Fibroblast of lung (primary cell): ENCODE measurements at places on chromosomes 11 and 22.

DNA sequence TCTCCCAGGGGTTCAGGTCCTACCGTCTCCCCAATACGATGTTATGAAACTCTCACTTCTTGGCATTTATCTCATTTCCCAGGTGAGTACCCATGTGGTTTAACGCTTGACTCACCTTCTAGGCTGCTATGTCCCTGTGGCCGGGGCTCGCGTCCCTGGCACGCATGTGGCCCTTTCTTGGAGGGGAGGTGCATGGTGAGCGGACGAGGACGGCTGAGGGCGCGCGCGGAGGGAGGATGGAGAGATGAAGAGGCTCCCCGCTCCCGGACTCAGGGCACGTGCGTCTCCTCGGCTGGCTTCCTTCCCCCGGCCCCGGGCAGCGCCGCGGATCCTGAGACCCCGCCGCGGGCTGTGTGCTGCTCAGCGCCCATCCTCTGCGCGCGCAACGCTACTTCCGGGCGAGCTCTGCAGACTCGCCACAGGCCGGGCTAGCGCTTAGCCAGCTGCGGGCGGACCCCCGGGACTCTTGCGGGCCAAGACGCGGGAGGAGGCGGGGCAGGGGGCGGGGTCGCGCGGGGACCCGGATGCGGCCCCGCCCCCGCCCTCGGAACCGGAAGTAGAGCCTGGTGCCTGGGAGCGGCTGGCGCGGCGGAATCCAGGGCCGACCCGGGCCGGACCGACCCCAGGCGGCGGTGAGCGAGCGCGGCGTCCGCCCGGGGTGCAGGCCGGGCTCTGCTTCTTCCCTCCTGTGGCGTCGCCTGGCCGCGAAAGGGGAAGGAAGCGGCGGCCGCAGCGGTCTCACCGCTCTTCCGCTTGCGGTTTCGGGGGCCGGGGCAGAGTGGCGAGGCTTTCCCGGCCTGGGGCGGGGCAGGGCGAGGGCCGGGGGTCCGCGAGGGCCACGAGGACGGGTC, at the start of gene CTTN:
Gene CTTN (plus strand): TSS at position 547 of the 851 bp plus-strand sequence. CDS start 8,769 bp downstream, outside the sequence.
- peak; percentile 84 for DNase-seq

GRCh38 chr22:26618455-26618854, 628 bp upstream of the CRYBB1 start:
- DNase-seq: no peak

GRCh38 chr11:110903830-110904229, 191.6 kb upstream of the ARHGAP20 start:
- peak; percentile 87 for DNase-seq

DNA sequence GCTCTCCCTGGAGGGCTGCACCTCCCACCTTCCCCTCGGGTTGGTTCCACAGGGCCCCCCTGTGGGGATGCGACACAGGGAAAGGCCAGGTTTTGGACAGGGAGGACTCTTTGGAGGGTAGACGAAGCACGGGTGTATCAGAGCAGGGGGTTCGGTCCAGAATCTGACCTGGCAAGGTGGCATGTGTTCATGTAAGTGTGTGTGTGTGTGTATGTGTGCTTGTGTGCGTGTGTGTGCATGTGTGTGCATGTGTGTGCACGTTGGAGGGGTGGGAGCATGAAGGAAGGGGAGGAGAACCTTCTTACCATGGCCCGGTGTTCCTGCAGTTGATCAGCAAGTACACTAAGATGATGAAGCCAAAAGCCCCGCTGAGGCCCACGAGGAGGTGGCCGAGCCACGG, 14.7 kb downstream of the IL2RB start:
- no peak for DNase-seq

DNA sequence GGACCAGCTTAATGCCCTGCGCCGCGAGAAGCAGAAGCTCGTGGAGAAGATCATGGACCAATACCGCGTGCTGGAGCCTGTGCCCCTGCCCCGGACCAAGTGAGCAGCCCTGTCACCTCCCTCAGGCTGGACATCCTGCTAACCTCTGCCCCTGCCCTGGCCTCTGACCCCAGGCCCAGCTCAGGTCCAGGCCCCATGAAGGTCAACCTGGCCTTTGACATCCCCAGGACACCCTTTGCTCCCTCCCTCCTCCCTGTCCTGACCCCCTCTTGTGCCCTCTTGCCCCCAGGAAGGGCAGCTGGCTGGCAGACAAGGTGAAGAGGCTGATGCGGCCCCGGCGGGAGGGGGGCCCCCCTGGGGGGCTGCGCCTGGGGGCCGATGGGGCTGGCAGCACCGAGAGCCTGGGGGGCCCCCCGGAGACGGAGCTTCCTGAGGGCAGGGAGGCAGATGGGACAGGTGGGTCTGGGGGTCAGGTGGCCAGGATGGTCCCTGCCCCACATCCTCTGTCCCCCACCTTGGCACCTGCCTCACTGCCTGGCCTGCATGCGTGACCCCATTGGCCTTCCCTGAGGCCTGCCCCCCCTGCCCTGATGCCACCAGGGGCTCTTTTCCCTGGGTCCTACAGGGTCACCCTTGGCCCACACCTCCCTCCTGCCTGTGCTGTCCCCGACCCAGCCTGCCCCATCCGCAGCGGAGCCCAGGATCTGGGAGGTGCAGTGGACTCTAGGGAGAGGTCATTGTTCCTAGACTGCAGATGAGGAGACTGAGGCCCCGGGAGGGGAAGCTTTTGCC, 5.1 kb upstream of the RPS6KA4 start:
- no peak for DNase-seq

- DNase-seq: peak; percentile 22
These were observed 14.7 kb upstream of the TAB1 start for GRCh38 chr22:39384750-39385480.

DNA sequence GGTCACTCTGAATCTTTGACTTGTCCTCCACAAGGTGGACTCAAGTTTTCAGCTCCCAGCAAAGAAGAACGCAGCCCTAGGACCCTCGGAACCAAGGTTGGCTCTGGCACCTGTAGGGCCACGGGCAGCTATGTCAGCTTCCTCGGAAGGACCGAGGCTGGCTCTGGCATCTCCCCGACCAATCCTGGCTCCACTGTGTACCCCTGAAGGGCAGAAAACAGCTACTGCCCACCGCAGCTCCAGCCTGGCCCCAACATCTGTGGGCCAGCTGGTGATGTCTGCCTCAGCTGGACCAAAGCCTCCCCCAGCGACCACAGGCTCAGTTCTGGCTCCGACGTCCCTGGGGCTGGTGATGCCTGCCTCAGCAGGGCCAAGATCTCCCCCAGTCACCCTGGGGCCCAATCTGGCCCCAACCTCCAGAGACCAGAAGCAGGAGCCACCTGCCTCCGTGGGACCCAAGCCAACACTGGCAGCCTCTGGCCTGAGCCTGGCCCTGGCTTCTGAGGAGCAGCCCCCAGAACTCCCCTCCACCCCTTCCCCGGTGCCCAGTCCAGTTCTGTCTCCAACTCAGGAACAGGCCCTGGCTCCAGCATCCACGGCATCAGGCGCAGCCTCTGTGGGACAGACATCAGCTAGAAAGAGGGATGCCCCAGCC, 2.2 kb downstream of the INPP5J start:
- no peak for DNase-seq

GRCh38 chr22:48836673-48837340, 990.9 kb downstream of the BRD1 start:
- no peak for DNase-seq

DNA sequence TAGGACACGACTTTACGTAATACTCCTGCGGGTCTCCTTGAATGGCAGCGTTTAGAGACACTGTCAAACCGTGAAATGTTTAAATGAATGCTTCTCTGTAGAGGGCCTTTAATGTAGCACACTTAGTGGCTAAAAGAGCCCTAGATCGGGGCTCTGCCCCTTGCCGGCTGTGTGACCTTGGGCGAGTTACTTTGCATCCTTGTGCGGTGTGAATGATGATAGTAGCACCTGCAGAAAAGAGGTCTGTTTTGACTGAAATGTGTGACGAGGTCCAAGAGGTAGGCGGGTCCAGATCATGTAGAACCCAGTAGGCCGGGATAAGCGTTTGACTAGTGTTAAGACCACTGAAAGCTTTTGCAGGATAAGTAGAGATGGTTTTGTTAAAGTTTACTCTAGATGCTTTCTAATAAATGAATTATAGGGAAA, 866 bp downstream of the MED17 start:
- peak; percentile 18 for DNase-seq

DNA sequence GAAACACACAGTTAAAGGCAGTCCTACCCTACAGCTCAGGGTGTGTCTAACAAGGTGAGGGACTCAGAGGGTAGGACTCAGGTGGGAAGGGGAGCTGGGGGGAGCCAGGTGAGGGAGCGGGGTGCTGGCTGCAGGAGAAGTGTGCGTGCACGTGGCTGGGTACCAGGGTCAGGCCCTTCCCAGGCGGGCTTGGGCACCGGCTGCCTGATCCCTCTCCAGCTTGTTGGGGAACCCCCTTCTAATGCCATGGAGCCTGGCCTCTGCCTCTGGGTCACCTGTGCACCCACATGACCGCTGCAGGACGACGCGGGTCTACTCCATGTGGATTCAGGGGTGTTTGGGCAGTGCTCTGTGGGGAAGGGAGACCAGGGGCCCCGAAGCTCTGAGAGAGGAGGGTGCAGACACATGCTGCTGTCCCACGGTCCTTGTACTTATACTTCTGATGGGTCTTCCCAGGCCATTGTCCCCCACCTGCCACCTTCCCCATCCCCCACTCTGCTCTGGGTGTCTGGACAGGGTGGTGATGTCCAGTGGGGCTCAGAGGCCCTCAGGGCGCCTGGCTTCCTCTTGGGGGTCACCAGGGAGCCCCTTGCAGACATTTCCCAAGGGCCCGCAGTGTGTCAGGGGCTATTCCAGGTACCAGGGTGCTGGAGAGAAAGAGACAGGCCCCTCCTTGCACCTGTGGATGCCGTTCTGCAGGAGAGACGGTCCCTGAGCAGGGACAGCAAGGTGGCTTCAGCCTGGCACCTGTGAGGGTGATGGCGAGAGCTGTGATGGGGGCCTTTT, 10.4 kb upstream of the MRGPRD start:
- no peak for DNase-seq

GRCh38 chr22:36921309-36922104, 8.1 kb downstream of the CSF2RB start:
- DNase-seq: no peak

DNA sequence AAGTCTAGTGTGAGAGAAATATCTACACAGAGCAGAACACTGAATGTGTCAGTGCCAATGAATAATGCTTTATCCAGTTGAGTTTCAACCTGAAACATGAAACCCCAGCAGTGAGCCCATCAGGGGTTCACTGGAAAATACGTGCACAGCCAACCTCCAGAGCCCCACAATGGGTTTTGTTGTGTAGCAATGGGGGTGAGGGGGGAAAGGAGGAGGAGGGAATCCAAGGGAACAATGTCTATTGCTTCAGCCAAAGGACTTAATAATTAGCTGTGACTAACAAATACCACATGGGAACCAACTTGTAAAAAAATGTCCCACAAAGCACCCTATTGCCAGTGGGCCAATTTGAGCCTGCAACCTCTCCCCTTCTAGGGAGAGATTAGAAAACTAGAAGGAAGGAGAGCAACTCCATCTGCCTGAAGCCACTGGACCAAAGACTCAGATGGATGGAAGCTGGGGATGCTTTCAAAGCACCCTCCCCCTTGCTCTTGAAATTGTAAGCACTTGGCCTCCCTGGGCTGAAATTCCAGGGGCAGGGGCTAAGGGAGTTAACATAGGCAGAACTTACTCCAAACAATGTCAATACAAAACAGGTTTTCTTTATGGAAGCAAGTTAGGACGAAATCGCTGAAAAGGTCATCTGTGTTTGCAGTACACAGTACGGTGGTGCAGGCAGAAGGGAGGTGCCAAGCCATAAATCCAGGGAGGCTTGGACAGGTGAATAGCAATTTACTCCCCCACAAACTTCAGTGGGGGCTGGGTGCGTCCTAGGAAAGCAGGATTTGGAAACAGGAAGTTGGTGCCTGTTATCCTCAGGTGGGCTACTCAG, 99.8 kb downstream of the ARL14EP start:
- DNase-seq: no peak

DNA sequence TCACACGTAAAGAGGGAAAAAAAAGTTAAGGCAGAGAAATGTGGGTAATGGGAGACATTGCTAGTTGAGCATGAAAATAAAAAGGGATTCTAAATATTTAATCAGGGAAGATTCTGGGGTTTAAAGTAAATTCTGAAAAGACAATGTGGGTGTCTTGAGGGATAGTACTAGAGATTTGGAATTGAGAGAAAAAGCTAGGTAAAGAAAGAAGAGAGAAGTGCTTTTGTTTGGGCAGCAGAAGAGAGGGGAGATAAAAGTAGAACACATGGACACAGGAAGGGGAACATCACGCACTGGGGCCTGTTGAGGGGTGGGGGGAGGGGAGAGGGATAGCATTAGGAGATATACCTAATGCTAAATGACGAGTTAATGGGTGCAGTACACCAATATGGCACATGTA, 3.5 kb upstream of the YPEL4 start:
- no peak for DNase-seq

DNA sequence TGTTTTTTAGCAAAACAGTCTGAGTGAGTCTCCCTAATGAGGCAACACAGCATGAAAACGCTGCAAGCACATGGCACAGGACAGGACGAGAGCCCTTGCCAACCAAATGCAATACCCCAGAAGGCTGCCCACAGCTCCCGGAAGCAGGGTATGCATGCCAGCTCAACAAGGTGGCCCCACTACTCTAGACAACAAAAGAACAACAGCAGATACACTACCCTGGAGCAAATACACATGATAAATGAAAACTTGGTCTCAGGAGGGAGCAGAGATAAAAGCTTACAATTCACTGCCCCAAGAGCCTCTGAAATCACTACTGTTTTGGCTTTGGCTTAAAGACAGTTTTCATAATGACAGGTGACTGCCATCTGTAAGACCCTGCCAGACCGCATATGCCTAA, 785.4 kb upstream of the API5 start:
- DNase-seq: no peak

DNA sequence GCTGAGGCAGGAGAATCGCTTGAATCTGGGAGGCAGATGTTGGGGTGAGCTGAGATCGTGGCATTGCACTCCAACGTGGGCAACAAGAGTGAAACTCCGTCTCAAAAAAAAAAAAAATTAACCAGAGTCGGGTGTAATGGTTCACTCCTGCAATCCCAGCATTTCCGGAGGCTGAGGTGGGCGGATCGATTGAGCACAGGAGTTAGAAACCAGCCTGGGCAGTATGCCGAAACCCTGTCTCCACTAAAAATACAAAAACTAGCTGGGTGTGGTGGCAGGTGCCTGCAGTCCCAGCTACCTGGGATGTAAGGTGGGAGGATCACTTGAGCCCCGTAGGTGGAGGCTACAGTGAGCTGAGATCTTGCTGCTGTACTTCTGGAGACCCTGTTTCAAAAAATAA, 1.5 kb downstream of the RANGAP1 start:
- DNase-seq: no peak

- peak; percentile 8 for DNase-seq
These were observed 29.9 kb upstream of the MTCH2 start for GRCh38 chr11:47672283-47672730.

DNA sequence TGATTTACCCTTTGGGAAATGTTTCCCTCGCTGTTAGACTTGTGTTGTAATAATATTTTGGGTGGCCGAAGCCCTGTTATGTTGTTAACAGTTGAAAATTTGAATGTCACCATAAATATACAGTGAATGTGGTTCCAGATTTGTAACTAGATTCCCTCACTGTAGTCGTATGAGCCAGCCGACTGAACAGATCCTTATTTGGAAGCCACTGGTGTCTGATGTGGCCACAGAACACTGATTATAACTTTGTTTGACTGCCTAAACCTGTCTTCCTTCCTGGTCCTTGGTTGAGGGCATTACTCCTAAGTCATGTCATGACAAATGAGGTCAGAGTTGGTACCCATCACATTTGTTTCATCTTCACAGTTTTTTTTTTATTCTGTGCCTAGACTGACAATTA, 45.4 kb downstream of the YAP1 start:
- DNase-seq: peak; percentile 34
